ENCODE measurements at places on chromosomes 13 and 19.
A peak's percentile ranks its signal among the peaks of the same experiment; 100 is the strongest.

- no peak for DNase-seq
These were observed 289.9 kb downstream of the DIAPH3 start for GRCh38 chr13:59873856-59874255.

- DNase-seq: no peak
These were observed 672 bp downstream of the HPN start for GRCh38 chr19:35042056-35042730.

GRCh38 chr13:29935309-29935981, 85.0 kb upstream of the UBL3 start:
- peak; percentile 18 for DNase-seq

GRCh38 chr13:37560526-37560925, 38.0 kb downstream of the POSTN start:
- DNase-seq: no peak

GRCh38 chr19:53879140-53880081, 2.6 kb upstream of the PRKCG start:
- DNase-seq: no peak

Data from OCI-LY7 (cell line).